Fibroblast of villous mesenchyme (primary cell): ENCODE measurements at places on chromosomes 2 and 18. TPM values are rescaled to one million over a fixed set of nuclear protein-coding genes. Genes with fewer than 3 reads are reported as not detected.
A peak's percentile ranks its signal among the peaks of the same experiment; 100 is the strongest.

DNA sequence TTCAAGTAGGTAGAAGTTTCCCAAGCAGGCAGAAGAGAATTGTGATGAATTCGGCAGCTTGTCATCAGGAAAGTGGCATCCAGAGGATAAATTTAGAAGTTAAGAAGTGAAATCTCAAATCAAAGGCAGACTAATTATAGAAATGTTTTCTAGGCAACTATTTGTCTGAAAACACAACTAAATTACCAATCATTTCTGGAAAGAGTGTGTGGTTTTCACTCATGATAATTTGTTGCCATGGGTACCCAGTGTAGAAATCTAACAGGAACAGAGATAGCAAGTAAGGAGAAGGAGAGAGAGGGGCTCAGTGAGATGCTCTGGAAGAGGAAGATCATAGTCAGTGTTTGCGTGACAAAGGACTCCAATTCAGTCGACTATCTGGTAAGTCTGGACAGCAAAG, 208.1 kb downstream of the NCKAP5 start:
- no peak for DNase-seq

DNA sequence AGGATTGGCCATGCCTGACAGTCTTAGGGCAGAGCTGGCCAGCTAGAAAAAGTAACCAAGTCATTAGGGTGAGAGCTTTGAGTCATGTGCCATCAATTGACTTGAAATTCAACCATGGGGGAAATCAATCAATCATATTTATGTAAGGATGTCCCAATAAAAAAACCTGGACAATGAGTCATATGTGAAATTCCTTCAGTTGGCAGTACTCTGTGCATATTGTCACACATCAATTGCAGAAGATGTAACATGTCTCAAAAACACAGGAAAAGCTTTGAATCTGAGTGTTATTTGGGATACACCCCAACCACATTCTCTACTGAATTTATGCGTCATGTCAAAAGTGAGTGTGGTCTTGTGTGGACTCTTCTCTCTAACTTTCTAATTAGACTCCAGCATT, 1004.1 kb upstream of the NRXN1 start:
- DNase-seq = no peak

GRCh38 chr2:223075301-223076270, 23.6 kb downstream of the KCNE4 start:
- no peak for DNase-seq

- DNase-seq = peak; percentile 23
Measured at GRCh38 chr2:101253703-101254450, 1.2 kb downstream of the CNOT11 start.

DNA sequence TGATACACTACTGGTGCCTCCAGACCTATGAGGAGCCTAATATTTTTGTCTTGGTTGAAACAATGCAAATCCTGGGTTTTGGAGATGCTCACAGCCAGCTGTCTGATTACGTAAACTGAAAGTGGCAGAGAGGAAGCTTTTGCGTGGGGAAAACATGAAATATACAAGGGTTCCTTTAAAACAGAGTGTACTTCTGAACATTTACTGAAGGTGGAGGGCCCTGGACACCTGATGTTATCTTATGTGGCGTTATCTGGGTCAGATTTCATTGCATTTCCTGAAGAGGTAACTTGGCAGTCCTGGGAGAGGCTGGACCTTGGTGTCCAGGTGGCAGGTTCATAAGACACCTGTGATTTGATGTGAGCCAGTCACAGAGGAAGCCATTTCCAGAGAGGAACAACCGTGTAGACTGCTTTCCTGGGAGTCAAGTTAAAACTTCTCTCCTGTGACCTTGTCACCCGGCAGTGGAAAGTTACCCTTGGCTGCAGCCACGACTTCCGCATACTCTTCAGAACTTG, 105.0 kb downstream of the NEDD4L start:
- no peak for DNase-seq

The GALNT14 gene
- under 0.01 TPM in 1 of 2 replicates, not detected in the other for total RNA-seq

GRCh38 chr2:56571074-56571473, 387.3 kb downstream of the CCDC85A start:
- no peak for DNase-seq

- no peak for DNase-seq
Measured at GRCh38 chr2:212941361-212941760, 210.1 kb downstream of the IKZF2 start.

DNA sequence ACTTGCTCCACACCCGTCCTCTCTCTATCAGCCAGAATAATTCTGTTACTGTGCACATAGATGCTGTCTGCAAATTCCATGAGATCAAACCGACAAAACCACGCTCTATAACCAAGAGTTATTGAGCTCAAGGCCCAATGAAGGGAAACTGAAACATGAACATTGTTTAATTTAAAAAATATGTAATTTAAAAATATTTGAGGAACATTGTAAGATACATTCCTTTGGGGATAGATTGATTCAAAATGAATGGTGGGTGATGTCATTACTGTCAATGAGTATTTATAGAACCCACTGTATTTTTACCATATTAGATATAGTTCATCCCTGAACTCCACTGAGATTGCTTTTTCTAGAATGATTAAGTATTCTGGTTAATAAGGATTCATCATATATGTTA, 50.4 kb downstream of the NCKAP5 start:
- no peak for DNase-seq

DNA sequence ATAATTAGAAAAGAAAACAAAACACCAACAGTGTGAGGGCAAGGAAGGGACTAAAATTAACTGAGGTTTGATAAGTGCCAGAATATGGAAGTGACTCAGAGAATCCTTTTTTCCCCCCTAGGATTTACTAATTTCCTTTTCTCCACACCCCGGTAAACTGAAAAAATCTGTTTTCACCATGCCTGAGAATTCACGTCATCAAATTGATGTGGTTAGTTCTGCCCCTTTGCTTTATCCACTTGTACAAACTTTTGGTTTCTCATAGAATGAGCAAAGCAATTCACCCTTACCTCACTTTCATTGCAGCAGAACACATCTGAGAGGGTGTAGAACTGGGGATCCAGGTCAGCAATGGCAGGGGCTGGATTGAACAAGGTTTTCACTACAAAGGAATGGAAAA, 57.8 kb downstream of the RBKS start:
- DNase-seq = peak; percentile 37

The ANTXR1 gene
- total RNA-seq = 188 and 206 TPM in 2 replicates

The LIMS4 gene
- 27.2 and 37.7 TPM in 2 replicates for total RNA-seq

The UGT1A6 gene
- total RNA-seq = not detected in 2 replicates

GRCh38 chr2:212692466-212692865, 153.9 kb upstream of the ERBB4 start:
- no peak for DNase-seq

- DNase-seq = peak; percentile 53
Measured at GRCh38 chr2:85920810-85921545, 32.2 kb upstream of the ST3GAL5 start.

The TMEM247 gene
- total RNA-seq = 0.32 TPM in 1 of 2 replicates, not detected in the other

DNA sequence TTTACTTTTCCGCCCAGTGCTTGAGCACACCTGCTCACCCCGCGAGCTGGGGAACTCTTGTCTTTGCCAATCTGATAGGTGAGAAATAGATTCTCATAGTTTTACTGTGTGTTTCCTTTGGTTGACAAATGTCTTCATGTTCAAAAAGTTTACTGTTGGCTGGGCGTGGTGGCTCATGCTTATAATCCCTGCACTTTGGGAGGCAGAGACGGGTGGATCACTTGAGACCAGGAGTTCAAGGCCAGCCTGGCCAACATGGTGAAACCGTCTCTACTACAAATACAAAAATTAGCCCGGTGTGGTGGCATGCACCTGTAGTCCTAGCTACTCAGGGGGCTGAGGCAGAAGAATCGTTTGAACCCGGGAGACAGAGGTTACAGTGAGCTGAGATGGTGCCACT, 10.3 kb downstream of the ODC1 start:
- DNase-seq = no peak

GRCh38 chr18:49537232-49537896, 24.5 kb upstream of the LIPG start:
- peak; percentile 22 for DNase-seq

DNA sequence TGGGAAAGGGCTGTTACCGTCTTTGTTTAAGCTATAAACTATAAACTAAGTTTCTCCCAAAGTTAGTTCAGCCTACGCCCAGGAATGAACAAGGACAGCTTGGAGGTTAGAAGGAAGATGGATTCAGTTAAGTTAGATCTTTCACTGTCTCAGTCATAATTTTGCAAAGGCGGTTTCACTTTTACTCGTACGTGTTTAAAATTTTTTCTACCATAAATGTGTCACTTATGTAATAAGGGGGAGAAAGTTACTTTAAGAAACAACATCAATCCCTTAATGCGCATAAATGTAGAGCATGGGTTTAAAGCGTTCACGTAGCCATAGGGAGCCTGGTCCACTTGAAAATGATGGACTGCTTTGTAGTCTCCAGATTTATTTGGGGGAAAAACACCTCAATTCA, 71.3 kb downstream of the SNORC start:
- DNase-seq = no peak

- DNase-seq = peak; percentile 20
Measured at GRCh38 chr2:128026448-128027277, 1.2 kb downstream of the SAP130 start.

- no peak for DNase-seq
Measured at GRCh38 chr18:56919190-56919589, 227.7 kb upstream of the BOD1L2 start.

- DNase-seq = no peak
Measured at GRCh38 chr2:126915903-126916302, 17.2 kb downstream of the TEX51 start.

The LBX2 gene
- 1.3 and 2.9 TPM in 2 replicates for total RNA-seq

DNA sequence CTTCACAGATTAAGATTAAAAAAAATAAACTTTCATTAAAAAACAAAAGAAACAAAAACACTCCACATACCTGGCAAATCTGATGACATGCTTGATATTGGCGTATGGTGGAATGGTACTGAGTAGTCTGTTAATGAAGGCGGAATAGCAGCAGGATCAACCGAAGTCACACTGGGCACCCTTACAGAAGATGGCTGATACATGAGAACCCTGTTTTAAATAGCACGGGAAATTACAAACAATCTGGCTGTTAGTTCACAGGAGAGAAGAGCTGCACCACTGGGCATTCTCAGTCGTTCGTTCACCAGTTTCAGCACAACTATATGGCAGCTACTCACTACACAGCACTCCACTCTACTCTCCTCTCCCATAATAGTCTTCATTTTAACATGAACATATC, 64.0 kb upstream of the ST8SIA5 start:
- no peak for DNase-seq

DNA sequence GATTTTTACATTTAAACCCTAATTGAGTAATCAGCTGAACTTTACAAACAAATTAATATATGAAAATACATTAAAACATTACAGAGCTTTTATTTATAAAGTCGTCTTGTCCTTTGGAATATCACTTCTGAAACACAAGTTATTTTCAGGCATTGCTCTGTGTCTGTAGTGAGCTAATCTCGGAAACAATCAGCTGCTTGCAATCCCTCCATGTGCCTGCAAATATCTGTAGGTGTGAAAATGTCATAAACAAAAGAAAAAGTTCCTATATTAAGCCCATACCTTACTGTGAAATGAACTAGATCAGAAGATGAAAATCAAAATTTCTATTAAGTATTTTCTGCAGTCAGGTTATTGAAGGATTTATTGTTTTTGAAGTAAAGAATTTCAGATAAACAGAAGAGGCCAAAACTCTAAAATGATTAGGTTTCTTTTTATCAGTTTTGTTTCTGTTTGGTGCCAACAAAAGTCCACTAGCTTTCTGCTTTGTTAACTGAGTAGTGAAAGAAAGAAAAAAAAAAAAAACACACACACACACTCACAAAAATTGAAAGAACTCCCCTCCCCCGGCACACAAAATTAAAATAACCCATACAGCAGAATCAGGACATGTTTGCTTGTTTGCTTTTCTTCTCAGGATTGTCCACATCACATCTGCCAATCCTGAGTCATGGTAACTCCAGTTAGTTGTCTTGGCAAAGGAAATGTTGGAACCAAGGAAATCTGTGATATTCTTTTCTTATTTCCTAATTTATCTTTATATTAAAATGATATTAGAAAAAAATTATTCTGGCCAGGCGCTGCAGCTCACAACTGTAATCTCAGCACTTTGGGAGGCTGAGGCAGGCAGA, 627.0 kb upstream of the SLC39A10 start:
- DNase-seq = no peak

- no peak for DNase-seq
Measured at GRCh38 chr2:3480352-3481010, 38.9 kb downstream of the ADI1 start.

GRCh38 chr2:24107336-24107735, 15.8 kb downstream of the PFN4 start:
- DNase-seq = no peak

The NMUR1 gene
- total RNA-seq = not detected in 2 replicates

DNA sequence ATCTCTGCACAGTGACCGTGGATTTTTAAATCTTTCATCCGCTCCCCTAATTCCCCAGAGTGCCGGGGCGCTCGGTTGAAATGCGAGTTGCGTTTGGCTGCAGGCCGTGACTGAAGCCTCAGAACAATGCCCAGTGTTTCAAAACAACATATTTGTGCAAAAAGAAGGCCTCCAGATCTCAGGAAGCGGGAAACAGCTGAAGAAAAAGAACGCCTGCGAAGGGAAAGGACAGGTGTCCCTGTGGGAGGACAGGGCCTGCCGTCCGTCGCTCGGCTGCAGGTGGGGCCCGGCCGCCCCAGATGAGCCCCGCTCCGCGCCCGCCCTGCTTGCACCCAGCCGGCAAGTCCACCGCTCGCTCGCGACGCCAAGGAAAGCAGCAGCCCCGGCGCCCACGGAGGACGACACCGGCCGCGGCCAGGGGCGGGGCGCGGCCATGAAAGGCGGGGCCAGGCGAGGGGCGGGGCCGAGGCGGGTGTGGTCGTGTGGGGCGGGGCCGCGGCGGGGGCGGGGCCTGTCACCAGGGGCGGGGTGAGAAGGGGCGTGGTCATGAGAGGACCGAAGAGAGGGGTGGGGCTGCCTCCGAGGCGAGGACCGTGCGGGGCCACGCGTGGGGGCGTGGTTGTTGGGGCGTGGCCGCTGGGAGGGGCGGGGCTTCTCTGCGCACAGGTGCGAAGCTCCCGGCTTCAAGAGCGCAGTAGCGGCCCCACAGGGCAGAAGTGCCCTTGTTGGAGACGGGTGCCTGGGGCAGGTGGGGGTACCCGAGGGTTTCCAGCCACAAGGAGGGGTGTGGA, 17.6 kb upstream of the BOK start:
- peak; percentile 65 for DNase-seq

- no peak for DNase-seq
Measured at GRCh38 chr18:32771871-32772580, 797 bp downstream of the KLHL14 start.

DNA sequence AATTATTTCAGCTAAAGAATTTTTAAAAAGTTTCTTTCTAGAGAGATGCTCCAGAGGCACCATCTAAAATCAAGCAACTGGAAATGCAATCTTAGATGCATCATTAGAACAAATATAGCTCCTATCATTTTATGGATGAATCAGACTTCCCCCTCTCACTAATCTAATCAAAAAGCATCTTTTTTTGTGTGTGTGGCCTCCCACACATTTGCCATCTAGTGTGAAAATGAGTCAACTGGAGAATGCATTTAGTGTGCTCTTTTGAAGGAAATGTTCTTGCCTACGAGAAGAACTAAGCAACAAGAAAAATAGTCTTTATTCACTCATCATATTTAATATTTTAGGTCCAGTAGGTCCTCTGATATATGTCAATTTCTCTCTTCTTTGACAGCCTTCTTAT, 39.5 kb upstream of the FIGN start:
- no peak for DNase-seq

The MPHOSPH10 gene
- total RNA-seq = 17.1 and 18.1 TPM in 2 replicates

The FAM228A gene
- total RNA-seq = 0.43 and 0.64 TPM in 2 replicates
